ENCODE measurements at places on chromosomes 11 and 22. TPM values are rescaled to one million over a fixed set of nuclear protein-coding genes. Genes with fewer than 3 reads are reported as not detected.
A peak's percentile ranks its signal among the peaks of the same experiment; 100 is the strongest.

DNA sequence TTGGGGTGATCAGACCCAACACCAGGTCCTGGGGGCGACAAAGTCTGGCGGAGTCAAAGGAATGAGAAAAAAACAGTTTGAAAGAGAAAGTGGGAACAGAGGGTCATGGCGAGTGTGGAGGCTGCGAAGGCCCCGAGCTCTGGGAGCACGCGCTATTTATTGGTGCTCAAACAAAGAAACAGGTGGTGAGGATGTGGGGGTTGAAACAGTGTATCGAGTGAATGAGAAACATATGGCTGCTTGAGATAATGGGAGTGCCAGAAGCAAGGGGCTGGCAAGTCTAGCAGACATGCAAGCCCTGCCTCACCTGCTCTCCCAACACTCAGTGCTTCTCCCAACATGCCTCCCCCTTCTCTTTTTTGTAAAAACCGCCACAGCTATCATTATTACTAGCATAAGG, 7.8 kb upstream of the DUSP18 start:
- H3K27ac ChIP-seq = no peak overlapping the region
- peaks cover 36% of the 10 kb centered on the region for H3K27me3 ChIP-seq
- no peak overlapping the region for H3K4me3 ChIP-seq
- H3K36me3 ChIP-seq = no peaks in the 10 kb centered on the region
- peaks cover 5% of the 10 kb centered on the region for H3K4me1 ChIP-seq

DNA sequence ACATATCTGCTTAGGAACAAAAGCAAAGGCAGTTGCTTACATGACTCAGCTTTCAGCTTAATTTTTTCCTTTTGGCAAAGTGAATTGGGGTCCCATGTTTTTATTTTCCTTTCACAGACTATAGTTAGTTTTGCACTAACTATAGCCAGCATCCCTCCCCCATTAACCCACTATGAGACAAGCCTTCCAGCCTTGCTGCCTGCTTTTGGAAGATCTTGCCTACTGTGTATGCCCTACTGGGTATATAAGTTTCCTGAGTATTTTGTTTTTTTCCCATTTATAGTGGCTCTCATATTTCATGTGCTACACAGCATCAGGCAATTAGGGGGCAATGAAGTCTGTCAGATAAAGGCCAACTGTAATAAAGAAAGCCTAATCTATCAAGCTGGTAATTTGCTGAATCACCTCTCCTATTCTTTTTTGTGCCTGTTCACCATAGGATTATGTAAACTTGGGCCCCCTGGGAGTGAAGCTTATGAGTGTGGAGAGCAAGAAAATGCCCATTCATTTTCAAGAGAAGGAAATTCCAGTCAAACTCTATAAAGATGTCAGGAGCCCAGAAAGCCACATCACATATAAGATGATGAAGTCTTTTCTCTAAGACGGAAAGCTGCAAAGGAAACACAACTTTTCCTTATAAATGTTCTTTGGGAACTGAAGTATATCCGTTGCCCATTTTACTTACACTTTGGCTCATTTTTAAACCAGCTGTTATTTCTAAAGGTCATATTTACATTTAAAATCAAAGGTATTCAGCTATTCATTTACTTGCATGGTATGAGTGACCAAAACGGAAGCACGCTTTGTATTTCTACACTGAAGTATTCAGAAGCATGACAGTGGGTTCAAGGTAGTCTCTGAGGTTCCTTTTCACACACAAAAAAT, 64.0 kb downstream of the CCDC83 start:
- peaks cover 16% of the 10 kb centered on the region for H3K27me3 ChIP-seq
- H3K27ac ChIP-seq = no peak overlapping the region
- DNase-seq = no peak
- H3K4me3 ChIP-seq = no peak overlapping the region
- H3K36me3 ChIP-seq = peaks cover 6% of the 10 kb centered on the region

- no peak for DNase-seq
- H3K27me3 ChIP-seq = peaks cover 38% of the 10 kb centered on the region
- no peak overlapping the region for H3K4me3 ChIP-seq
- H3K36me3 ChIP-seq = no peaks in the 10 kb centered on the region
- H3K27ac ChIP-seq = no peak overlapping the region
- H3K4me1 ChIP-seq = peaks cover 4% of the 10 kb centered on the region
Observed at GRCh38 chr11:117501237-117501898, 173.7 kb downstream of the CEP164 start.

- H3K4me1 ChIP-seq = peaks cover 13% of the 10 kb centered on the region
- H3K27ac ChIP-seq = no peak within 1 kb of the TSS
- no peaks in the 10 kb centered on the region for H3K27me3 ChIP-seq
- H3K36me3 ChIP-seq = no peaks in the 10 kb centered on the region
- H3K4me3 ChIP-seq = peak within 1 kb of the TSS; percentile 84
Observed at GRCh38 chr22:50269970-50270665, at the start of gene MAPK11. MAPK11 (minus strand) TSS chr22:50270380; CDS start chr22:50270292, 88 bp downstream.

DNA sequence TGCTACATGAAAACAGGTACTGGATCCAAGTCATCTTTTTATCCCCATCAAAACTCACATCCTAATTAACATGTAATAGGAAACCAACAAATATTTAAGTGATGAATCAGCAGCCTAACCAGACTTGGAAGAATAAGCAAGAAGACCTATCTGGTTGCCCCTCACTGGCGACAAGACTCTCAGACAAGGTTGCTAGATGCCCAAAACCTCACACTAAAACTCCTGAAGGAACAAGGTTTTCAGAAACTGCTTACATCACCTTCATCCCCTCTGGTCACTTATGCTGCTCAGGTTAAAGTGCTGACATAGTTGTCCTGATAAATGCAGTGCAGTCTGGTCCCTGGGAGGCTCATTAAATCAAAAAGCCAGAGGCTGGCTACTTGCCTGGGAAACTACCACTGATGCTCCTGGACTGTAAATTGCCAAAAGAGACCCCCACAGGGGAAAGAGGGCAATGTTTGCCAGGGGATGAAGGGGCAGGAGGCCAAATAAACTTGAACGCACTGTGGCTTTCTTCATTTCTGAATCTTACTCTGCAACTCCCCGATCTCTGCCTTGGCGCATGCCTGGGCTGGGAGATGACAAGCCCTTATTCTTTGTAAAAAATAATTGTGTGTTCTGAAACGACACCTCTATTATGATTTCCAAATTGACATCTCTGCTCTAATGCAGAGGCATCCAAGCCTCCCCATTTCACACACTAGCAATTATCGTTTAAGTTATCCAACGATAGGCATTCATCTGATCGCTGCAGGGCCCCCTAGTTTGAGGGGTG, 72.7 kb downstream of the AMBRA1 start:
- no peak for DNase-seq
- H3K36me3 ChIP-seq = no peaks in the 10 kb centered on the region
- H3K27me3 ChIP-seq = no peaks in the 10 kb centered on the region
- no peak overlapping the region for H3K4me3 ChIP-seq
- H3K4me1 ChIP-seq = peaks cover 8% of the 10 kb centered on the region

DNA sequence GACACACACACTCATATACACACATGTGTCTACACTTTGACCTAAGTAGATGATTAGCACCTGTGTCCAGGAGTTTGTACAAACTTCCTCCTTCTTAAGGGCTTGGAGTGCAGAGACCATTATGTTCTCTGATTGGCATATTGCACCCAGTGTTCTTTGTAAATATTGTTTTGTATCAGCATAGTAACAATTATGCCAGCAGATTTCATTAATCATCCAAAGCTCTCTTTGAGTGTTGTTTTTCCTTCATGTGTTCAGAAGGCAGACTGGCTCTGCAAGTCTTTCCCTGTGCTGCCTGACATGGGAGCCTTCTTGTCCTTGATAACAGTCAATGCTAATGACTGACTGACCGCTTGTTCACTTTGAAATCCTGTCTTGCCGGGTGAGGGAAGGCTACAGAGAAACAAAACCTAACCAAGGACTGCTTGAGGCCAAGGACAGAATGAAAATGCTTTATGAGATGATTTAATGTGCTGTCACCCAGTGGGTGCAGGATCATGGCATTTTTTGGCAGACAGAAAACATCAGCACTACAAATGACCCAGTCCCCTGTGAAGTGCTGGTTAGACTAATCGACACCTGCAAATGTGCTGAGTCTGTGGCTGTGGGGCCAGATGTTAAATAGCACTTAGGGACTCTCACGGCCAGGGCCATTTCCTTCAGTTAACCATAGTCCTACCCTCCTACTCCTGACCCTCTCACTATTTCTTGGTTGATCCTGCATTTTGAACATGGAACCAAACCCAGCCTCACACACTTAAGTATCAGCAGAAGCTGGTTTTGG, 6.6 kb upstream of the BARX2 start:
- H3K4me1 ChIP-seq = peaks cover 13% of the 10 kb centered on the region
- DNase-seq = no peak
- no peak overlapping the region for H3K4me3 ChIP-seq
- H3K27ac ChIP-seq = no peak overlapping the region

DNA sequence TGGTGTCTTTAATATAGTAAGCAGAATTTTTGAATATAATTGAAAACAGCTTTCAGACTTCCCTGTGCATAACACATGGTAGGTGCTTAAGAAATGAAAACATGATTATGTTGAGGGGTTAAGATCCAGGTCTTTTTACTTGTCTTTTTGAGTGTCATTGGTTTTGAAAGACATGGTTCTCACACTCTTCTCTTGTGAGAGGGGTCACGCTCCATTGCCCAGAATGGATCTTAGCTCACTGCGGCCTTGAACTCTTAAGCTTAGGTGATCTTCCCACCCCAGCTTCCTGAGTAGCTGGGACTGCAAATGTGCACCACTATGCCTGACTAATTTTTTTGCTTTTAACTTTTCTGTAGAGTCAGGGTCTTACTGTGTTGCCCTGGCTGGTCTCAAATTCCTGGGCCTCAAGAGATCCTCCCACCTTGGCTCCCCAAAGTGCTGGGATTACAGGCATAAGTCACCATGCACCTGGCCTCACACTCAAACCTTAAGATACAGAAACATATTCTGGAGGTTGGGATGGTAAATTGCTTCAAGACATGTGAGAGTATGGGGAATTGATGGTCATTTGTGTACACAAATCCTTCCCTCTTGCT, 1.4 kb downstream of the SPCS2 start:
- H3K36me3 ChIP-seq = peaks cover 10% of the 10 kb centered on the region
- DNase-seq = no peak
- peak overlapping the region; percentile 99 for H3K4me3 ChIP-seq
- H3K27ac ChIP-seq = peak overlapping the region; percentile 99

- peaks cover 2% of the 10 kb centered on the region for H3K4me1 ChIP-seq
- DNase-seq = no peak
- no peaks in the 10 kb centered on the region for H3K36me3 ChIP-seq
Observed at GRCh38 chr22:48523091-48523490, 1304.6 kb downstream of the BRD1 start.

- DNase-seq = no peak
- no peaks in the 10 kb centered on the region for H3K36me3 ChIP-seq
- H3K27me3 ChIP-seq = no peaks in the 10 kb centered on the region
- no peak overlapping the region for H3K4me3 ChIP-seq
Observed at GRCh38 chr22:50400931-50401330, 57.8 kb downstream of the PPP6R2 start.

- no peaks in the 10 kb centered on the region for H3K36me3 ChIP-seq
- H3K27me3 ChIP-seq = no peaks in the 10 kb centered on the region
- H3K27ac ChIP-seq = no peak overlapping the region
- no peak overlapping the region for H3K4me3 ChIP-seq
- no peaks in the 10 kb centered on the region for H3K4me1 ChIP-seq
- no peak for DNase-seq
Observed at GRCh38 chr11:37804666-37805065, 1206.6 kb upstream of the RAG2 start.

GRCh38 chr11:128663824-128664223, 30.0 kb upstream of the FLI1 start:
- H3K4me1 ChIP-seq = peaks cover 11% of the 10 kb centered on the region
- peaks cover 23% of the 10 kb centered on the region for H3K27me3 ChIP-seq
- peaks cover 2% of the 10 kb centered on the region for H3K36me3 ChIP-seq

FLRT1 gene
- total RNA-seq = not detected

TTC28 gene
- 1.9 TPM for total RNA-seq

DNA sequence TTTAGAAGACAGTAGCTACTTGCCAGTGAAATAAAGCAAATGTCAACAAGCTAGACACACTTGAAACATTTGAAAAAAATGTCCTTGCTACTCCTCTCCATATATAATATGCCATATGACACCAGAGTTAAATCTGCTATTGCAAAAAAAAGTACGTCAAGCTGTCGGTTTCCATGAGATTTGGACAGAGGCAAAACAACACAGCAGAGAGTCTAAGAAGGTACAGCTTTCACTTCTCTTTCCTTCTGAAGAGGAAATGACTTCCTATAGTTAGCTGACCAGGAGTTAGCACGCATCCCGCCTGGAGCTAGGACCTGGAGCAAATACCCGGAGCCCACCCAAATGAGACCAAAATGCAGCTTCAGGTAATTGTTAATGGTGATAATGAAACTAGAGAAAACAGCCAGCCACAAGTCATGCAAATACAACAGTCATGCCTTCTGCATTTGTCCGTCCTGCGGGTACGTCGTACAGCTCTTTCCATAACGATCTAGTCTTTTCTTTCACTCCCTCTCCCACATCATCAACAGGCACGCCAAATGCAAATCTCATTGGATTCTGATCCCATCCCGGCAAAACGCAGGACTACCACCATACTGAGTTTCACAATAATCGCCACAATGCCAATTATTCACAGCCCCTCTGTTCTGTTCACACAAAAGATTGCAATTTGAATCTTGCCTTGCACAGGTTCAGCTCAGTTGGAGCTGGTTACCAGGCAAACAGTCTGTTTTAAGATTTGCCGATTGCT, 395.0 kb upstream of the CCDC90B start:
- H3K36me3 ChIP-seq = no peaks in the 10 kb centered on the region
- no peak overlapping the region for H3K4me3 ChIP-seq
- DNase-seq = no peak
- H3K27ac ChIP-seq = no peak overlapping the region

DNA sequence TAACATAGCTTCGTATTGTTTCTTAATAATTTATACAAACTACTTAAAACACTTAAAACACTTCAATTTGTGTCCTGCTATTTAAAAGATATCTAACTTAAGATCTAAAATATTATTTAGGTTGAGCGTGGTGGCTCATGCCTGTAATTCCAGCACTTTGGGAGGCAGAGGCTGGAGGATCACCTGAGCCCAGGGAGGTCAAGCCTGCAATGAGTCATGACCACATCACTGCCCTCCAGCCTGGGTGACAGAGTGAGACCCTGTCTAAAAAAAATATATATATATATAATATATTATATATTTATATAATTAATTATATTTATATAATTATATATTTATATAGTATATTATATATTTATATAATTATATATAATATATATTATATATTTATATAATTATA, 4.2 kb upstream of the CTR9 start:
- no peaks in the 10 kb centered on the region for H3K36me3 ChIP-seq
- peaks cover 36% of the 10 kb centered on the region for H3K4me1 ChIP-seq
- H3K27me3 ChIP-seq = no peaks in the 10 kb centered on the region

OR4D9 gene
- total RNA-seq = not detected

GRCh38 chr11:79671401-79671800, 230.6 kb upstream of the TENM4 start:
- H3K36me3 ChIP-seq = no peaks in the 10 kb centered on the region
- H3K4me3 ChIP-seq = no peak overlapping the region
- H3K4me1 ChIP-seq = no peaks in the 10 kb centered on the region
- H3K27ac ChIP-seq = no peak overlapping the region

- peaks cover under 1% of the 10 kb centered on the region for H3K27me3 ChIP-seq
- H3K27ac ChIP-seq = no peak overlapping the region
- no peaks in the 10 kb centered on the region for H3K36me3 ChIP-seq
- no peak overlapping the region for H3K4me3 ChIP-seq
Observed at GRCh38 chr11:45026835-45027234, 76.2 kb upstream of the TP53I11 start.

GRCh38 chr11:95363164-95363563, 132.2 kb upstream of the SESN3 start:
- H3K4me3 ChIP-seq = no peak overlapping the region
- peaks cover 7% of the 10 kb centered on the region for H3K27me3 ChIP-seq
- no peak for DNase-seq
- peaks cover 7% of the 10 kb centered on the region for H3K4me1 ChIP-seq

Measured in T-helper 17 cell (primary cell).